Lower lobe of right lung (tissue), 2 donors: ENCODE measurements at places on chromosomes 3 and 15. TPM values are rescaled to one million over a fixed set of nuclear protein-coding genes. Genes with fewer than 3 reads are reported as not detected.
A peak's percentile ranks its signal among the peaks of the same experiment; 100 is the strongest.

Gene USP50
- not detected for total RNA-seq

DNA sequence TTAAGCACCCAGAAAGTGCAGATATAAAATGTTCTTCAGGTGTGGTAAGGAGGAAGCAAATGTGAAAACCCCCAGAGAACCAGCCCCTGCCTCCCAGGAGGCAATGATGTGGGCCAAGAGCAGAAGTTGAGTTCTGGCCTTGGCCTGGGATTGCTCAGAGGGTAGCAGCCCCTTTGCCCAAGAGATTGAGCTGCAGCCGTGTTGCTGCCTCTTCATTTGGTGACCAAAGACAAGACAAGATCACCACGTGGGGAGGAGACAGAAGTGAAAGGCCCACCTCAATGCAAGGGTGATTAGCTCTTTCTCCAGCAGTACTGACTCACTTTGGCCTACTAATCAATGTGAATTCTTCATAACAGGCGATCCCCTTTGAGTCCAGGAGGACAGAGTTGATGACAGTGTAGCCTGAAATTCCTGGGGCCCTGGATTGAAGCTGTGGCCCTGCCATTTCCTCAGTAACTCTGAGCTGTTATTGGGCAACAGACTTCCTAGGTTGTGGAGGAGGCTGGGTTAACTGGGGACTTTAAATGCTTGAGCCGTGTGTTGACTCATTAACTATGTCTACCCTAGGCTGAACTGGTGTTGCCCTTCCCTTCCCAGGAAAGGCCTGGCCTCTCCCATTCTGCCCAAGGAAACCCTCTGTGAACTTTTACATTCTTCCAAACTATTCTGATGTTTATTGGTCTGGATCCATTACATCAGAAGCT, 86.5 kb downstream of the ST6GAL1 start:
- no peak overlapping the region for H3K27ac ChIP-seq
- H3K4me3 ChIP-seq: no peak overlapping the region
- DNase-seq: no peak
- no peaks in the 10 kb centered on the region for H3K36me3 ChIP-seq

- H3K36me3 ChIP-seq: no peaks in the 10 kb centered on the region
- H3K27ac ChIP-seq: no peak overlapping the region
- H3K4me1 ChIP-seq: peaks cover 13% of the 10 kb centered on the region
- DNase-seq: no peak
Observed at GRCh38 chr3:69439643-69440270, 53.9 kb upstream of the FRMD4B start.

Gene TM4SF18
- total RNA-seq: 6.5 TPM

GRCh38 chr3:24502690-24503089, 8.0 kb upstream of the THRB start:
- no peaks in the 10 kb centered on the region for H3K4me1 ChIP-seq
- H3K27me3 ChIP-seq: no peaks in the 10 kb centered on the region
- no peak overlapping the region for H3K27ac ChIP-seq
- H3K36me3 ChIP-seq: no peaks in the 10 kb centered on the region

- no peaks in the 10 kb centered on the region for H3K36me3 ChIP-seq
- no peaks in the 10 kb centered on the region for H3K4me1 ChIP-seq
- no peak overlapping the region for H3K27ac ChIP-seq
- DNase-seq: no peak
Observed at GRCh38 chr3:148861277-148861869, 3.7 kb upstream of the CPA3 start.

DNA sequence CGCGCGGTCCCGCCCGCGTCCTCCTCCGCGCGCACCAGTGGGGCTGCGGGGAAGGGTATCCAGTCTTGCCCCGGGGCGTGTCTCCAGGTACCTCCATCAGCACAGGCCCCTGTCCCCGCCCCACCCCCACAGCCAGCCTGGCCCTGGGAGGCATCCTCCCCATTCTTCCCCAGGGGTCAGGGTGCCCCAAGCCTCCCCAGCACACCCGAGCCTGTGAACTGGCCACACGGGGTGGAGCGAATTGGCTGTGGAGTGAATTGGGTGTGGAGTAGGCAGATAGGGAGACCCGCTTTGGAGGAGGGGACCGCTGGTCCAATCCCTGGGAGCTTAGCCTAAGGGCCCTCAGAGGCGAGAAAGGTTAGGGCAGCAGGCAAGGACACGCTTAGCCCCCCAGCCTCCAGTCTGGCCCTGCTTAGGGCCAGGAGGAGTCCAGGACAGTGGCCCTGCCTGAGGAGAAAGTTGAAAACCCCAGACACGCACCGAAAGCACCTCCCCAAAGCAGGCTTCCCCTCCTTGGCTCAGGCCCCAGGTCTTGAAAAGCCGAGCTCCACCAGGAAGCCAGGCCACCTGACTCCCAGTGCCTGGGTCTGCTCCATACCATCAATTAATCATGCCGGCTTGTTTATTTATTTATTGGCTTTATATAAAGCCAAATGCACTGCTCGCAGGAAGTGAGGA, 107.7 kb upstream of the SLC6A11 start:
- no peaks in the 10 kb centered on the region for H3K4me1 ChIP-seq
- H3K4me3 ChIP-seq: no peak overlapping the region
- peaks cover 58% of the 10 kb centered on the region for H3K27me3 ChIP-seq
- H3K27ac ChIP-seq: no peak overlapping the region
- no peak for DNase-seq
- H3K36me3 ChIP-seq: no peaks in the 10 kb centered on the region

DNA sequence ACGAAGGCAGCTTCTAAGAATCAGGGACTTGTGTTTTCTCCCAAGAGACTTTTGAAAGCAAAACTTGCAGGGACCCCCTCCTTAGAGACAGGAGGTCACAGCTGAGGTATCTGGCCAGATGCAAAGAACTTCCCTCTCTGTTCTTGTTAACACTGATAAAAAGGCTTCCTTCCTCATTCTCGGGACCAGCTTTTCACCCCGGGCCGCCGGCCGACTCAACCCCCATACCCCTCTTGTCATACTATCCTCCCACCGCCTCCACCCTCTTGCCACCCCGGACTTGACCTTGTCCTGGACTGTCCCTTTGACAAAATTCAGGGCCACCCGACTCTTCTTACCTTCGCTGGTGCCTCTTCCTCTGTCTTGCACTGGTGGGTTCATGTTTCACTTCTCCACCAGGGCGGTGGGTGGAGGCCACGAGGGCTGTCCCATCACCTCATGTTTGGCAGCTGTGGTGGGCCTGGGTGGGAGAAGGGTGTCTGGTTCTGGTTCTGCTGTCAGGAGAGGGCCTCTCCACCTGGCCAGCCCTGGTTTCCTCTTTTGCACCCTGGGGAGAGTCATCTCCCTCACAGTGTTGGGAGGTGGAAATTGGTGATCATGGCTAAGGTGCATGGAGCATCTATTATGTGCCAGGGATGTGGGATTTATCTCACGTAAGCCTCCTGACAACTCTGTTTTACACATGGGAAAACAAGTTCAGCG, 32.5 kb downstream of the BHLHE40 start:
- no peak overlapping the region for H3K27ac ChIP-seq
- peaks cover 28% of the 10 kb centered on the region for H3K4me1 ChIP-seq
- H3K27me3 ChIP-seq: no peaks in the 10 kb centered on the region
- H3K4me3 ChIP-seq: no peak overlapping the region

GRCh38 chr3:197195326-197195725, 103.1 kb downstream of the DLG1 start:
- H3K27me3 ChIP-seq: no peaks in the 10 kb centered on the region
- DNase-seq: no peak
- H3K4me1 ChIP-seq: no peaks in the 10 kb centered on the region
- no peak overlapping the region for H3K4me3 ChIP-seq
- H3K27ac ChIP-seq: no peak overlapping the region

DNA sequence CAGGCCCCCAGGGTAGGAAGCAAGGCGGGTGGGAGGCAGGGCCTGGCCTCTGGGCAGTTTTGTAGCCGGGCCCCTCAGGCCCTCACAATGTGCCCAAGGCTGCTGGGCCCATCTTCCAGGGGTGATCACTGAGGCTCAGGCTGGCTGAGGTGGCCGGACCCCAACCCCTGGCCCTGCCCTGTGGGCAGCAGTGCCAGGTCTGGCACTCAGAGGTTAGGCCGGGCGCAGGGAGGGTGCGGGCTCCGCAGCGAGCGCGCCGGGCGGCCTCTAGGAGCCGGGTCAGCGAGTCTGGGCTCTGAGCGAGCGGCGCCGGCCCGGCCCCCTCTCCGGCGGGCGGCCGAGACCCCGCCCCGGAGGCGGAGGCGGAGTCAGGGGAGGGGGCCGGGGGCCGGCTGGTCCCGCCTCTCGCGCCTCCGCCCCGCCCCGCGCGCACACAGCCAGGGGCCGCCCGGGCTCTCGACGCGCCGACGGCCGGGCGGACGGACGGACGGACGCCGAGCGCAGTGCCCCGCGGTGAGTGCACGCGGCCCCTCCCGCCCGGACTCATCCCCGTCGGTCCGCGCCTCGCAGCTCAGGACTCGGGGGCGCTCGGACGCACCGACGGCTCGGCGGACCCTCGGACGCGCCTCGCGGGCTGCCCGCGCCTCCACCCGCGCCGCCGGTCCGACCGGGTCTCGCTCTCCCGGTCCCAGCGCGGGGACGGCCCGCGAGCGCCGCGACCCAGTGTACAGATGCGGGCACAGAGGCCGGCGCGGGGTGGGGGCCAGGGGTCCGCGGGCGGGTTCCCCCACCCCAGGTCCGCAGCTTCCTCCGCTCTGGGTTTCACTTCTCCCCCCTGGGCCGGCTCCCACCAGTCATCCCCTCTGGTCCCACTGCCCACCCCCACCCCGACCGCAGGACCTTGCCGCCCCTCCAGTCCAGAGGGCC, at the start of gene FBLN2:
FBLN2 (plus strand) TSS at position 430 of the 927 bp plus-strand sequence. CDS start 21,231 bp downstream, outside the sequence.
- H3K4me1 ChIP-seq: peaks cover 10% of the 10 kb centered on the region
- DNase-seq: no peak
- peak within 1 kb of the TSS; percentile 31 for H3K27ac ChIP-seq

Gene ANKRD63
- not detected for total RNA-seq

Gene CLDN16
- 0.74 TPM for total RNA-seq

Gene CPLX3
- not detected for total RNA-seq

DNA sequence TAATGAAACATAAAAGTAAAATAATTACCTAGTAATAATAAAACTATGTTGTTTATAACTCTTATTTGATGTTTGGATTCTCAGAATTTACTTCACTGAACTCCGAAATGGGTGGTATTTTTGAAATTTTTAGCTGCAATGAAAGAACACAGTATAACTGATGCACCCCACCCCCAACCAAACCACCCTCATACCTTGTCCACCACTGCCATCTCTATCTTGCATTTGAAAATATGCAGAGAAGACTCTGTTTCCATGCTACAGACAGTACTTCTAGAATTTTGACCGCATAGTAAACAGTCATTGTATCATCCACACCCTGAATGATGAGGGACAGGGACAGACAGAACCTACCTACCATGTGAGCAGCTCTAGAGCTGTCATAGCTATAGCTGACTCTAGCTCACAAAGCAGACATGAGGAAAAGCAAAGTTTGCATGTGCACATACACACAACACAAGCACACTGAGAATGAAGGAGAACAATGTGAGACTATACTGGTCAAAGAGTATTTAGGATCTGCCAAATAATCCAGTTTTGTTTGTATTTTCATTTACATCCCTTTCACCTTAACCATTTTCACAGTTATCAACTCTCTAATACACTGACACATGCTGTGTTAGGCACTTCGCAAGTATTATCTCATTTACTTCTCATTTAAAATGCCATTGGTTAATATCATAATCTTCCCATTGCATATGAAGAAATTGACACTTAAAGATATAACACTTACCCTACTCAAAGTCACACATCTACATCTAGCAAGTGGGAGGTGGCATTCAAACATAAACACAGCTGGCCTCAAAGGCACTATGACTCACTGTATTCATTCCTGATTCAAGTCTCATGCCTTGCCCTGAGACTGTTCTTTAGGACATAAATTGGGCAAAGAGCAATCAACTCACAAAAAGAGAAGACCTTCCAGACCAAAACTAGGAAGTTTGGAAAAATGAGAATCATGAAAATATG, 1014.7 kb upstream of the CFAP20DC start:
- DNase-seq: no peak
- H3K4me3 ChIP-seq: no peak overlapping the region
- H3K4me1 ChIP-seq: no peaks in the 10 kb centered on the region
- no peaks in the 10 kb centered on the region for H3K36me3 ChIP-seq
- H3K27ac ChIP-seq: no peak overlapping the region

Gene KIF15
- total RNA-seq: 1.3 TPM

DNA sequence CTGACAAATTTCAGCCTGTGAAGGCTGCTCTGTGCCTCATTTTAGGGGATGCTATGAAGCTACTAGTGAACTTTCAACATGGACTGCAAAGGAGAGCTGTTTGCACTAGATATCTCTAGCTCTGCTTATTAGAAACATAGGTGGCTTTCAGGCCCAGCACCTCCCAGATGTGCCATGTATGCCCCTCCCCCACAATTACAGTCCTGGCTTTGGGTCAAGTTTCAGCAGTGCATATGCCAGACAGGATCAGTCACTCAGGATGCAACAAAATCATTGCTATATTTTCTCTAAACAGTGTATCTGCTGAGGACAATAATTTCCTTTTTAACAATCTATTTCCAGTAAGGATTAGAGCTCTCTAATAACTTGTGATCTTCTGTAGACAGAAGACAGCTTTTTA, 178.8 kb upstream of the STAC start:
- no peaks in the 10 kb centered on the region for H3K4me1 ChIP-seq
- no peak for DNase-seq
- H3K36me3 ChIP-seq: no peaks in the 10 kb centered on the region
